Muscle of leg (tissue), 16 donors: ENCODE measurements at places on chromosomes 7 and 10. TPM values are rescaled to one million over a fixed set of nuclear protein-coding genes. Genes with fewer than 3 reads are reported as not detected.

The SLC18A3 gene
- not detected for total RNA-seq

The PNLIPRP2 gene
- 0.49 TPM for total RNA-seq

DNA sequence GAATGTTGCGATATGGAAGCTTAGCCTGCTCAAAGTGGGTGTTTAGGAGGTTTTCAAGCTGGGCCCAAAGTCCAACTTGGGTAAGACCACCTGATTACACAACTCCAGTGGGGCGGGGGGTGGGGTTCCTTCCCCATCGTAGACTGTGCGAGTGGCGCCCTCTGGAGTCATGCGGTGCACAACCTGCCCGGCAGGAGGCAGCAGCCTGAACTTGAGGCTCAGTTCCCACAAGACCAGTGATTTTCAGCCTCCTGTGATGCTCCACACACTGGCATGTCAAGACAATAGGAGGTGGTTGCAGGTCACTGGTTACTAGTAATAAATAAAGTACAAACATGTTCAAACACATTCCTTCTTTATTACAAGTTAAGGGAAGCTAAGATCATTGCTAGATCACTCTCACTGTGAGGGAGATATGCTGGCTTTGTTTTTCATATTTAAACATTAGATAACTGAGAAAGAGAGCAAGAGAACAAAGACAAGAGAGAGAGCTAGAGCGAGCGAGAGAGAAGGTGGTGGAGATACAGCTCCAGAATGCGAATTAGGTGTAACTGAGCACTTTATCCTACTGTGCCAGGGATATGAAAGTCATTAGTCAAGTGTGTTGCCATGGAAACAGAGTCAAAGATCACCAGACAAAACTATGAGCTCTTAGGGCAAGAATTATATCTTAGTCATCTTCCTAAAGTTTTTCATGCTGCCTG, 97.4 kb upstream of the BMPER start:
- no peak overlapping the region for H3K27ac ChIP-seq
- DNase-seq: no peak
- no peaks in the 10 kb centered on the region for H3K36me3 ChIP-seq
- no peaks in the 10 kb centered on the region for H3K27me3 ChIP-seq
- peaks cover 5% of the 10 kb centered on the region for H3K4me1 ChIP-seq

GRCh38 chr10:38072552-38072951, 21.6 kb upstream of the ZNF37A start:
- no peak for DNase-seq
- no peaks in the 10 kb centered on the region for H3K27me3 ChIP-seq
